ENCODE measurements at places on chromosomes 5 and 9.

DNA sequence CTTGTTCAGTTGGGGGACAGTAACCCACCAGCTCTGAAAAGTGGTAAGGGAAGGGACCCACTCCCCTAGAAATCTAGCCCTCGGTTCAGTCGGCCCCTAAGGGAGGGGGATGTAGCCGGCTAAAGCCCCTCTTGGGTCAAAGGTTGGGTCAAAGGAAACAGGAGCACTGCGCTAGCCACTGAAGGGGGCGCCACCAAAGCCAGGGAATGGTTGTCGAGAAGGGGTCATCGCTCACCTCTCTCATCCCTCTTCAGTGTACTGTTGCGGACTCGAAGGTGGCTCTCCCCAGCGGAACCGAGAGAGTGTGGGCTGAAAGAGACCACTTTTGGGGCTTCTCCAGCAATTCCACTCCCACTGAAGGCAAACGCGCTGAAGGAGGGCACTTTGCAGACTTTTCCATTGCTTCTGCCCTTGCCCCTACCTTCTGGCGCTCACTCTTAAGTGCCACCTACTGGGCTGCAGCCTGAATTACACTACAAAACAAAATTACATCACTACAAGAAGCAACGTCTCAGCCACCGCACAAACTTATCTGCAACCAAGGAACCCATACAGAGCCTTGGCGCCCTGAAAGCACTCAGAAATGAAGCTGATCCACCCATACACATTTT lies 396.9 kb downstream of the PDE4D start:
- no peak for DNase-seq

- no peak for DNase-seq
Observed at GRCh38 chr5:1754531-1755220, 45.0 kb downstream of the MRPL36 start.

DNA sequence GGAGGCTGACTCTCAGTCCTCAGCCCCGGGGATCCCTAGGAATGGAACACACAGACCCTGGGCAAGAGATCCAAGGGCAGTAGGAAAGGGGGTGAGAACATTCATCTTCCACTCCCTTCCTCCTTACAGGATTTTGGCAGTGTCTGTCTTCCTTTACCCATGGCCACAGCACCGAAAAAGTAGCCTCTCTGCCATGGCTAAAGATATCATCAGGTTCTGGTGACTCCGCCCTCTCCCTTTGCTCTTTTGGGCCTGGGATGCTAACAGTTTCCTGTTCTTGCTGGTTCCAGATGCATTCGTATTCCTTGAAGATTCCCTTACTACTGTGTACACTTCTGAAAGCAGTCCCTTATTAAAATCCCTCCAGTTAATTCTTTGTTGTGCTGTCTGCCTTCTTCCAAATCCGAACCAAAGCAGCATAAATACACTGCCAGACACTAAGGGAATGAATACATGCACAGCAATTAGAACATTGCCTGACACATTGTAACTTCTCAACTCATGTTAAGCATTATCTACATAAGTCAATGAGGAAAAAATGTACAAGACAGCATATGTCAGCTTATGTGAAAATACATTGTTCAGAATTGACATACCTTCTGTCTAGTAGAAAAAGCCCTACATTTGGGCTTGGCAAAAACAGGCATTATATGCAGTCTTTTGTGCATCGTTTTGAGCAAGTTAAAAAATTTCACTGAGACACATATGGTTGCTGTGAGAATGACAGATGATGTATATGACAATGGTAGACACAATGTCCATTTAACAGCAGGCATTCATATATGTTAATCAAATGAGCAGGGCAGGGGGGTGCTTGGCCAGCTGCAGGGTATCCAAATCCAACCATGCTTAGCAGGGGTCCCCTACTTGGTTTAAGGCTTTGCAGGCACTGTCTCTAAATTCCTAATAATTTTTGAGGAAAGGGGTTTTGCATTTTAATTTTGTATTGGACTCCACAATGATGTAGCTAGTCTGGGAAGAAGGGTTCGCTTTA lies 58.8 kb upstream of the RAI14 start:
- DNase-seq: no peak

DNA sequence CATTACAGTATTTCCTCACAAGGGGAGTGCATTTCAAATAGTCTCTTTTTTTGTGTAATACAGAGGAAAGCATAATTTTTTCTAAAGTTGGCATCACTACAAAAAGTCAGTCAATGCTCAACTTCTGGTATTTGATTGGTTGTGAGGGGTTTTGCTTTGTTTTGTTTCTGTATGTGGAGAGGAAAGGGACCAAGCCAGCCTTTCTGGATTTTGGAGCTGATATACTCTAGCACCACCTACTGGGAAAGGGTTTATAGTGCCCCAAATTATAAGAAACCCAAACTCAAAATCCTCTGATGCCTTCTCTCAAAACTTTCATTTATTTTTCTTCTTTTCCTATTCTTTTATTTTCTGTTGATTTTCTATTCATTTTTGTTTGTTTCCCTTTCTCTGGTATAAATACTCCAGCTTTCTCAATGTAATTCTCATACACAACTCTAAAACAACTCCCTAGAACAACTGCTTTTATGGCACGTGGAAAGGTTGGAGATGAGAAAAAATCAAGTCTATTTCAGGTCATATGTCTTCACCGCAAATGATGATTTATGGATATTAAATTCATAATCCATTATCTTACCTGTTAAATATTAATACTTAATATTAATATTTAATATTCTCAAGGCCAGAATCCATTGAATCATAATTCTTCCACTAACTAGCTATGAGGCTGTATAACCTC lies 69.5 kb upstream of the ANXA1 start:
- DNase-seq: no peak

- DNase-seq: no peak
Observed at GRCh38 chr9:89116805-89117192, 61.8 kb downstream of the SHC3 start.

GRCh38 chr5:57911438-57911837 lies 428.8 kb upstream of the ACTBL2 start:
- DNase-seq: no peak

DNA sequence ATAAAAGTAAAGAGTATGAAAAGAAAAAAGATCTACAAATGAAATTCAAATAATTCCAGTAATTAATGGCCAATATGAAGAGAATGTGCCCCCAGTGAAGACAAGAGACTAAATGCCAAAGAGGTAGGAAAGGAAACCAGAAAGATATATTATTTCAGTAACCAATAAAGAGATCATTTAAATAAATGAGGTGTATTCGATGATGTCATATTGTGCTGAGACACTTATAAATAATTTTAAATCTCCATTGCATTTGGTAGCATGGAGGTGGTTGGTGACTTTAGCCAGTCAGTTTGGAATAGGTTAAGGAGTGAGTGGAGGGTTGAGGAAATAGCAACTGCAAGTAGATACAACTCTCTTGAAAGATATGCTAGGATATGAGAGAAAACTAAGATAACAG lies 417.7 kb upstream of the PTGER4 start:
- DNase-seq: no peak

Data from CD4-positive, alpha-beta T cell treated with Interleukin-4 for 1 hour (primary cell).